Left ventricle myocardium inferior (tissue), 1 donor: ENCODE measurements at places on chromosomes 6 and 20. TPM values are rescaled to one million over a fixed set of nuclear protein-coding genes. Genes with fewer than 3 reads are reported as not detected.

GRCh38 chr20:40631119-40631631 is 57.9 kb downstream of the MAFB start:
- DNase-seq, result no peak

- DNase-seq, result no peak
These were observed 7.2 kb downstream of the ADGRF1 start for GRCh38 chr6:47034926-47035325.

GRCh38 chr6:111550953-111551352 is 54.7 kb downstream of the TRAF3IP2 start:
- DNase-seq, result no peak

DNA sequence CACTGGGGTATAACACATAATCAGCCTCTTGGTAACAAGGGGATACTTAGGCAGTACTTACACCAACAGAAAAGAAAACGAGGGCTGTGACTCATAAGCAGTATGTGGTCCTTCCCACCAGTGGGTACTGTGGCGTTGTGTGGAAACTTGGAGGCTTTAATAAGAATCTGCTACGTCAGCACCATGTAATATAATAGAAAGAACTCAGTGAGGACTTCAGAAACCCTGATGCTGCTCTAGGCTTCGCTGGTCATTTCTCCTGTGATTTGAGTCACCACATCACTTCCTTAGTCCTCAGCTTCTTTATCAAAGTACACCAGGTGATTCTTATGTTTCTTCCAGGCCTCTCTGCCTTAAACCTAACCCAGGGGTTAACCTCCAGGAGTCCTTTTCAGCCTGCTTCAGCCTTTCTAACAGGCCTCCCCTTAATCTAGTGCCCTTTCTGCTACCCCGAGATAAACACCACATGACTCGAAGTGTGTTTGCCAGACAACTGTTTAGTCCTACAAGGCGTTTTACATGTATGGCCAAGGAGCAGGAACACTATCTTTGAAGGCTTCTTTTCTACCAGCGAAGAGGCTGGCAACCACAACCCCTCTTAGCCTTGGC is 68.5 kb downstream of the FYN start:
- DNase-seq, result no peak

COL20A1 gene
- total RNA-seq, result not detected

WTAP gene
- 47.5 TPM for total RNA-seq

SLC35F1 gene
- total RNA-seq, result 6.4 TPM

OXT gene
- not detected for total RNA-seq

SLC32A1 gene
- not detected for total RNA-seq
